ENCODE measurements at places on chromosomes 7 and 10.

DNA sequence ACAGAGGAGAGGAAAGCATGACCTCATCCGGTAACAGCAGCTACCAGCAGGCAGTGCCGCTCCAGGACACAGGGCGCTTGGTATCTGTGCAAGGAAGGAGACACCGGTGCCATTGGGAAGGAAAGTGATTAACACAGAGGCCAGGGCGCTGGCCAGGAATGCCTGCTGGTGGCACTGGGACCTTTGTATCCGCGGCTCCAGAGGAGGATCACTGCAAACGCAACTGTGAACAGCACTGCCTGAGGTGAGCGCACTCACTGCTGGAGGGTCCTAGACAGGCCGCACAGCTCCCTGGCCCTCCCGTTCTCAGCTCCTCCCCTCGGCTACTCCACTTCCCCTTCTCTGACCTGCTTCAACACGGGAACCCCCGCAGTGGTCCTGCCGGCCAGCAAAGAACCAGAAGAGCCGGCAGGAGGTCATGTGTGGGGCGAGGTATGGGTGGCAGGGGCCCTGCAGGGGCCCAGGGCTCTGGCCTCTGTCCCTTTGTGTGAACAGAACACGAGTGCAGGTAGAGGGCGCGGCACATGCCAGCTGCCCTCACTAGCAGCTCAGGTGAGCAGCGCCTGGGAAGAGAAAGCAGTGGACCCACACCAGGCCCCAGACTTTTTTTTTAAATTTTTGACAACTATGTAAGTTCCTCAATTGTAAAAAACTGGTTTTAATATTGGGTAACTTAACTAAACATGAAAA, 107.6 kb downstream of the VIPR2 start:
- DNase-seq, result no peak

- DNase-seq, result no peak
Measured at GRCh38 chr7:17121671-17122070, 176.8 kb upstream of the AHR start.

- peak; percentile 65 for DNase-seq
Measured at GRCh38 chr7:6271060-6271658, 1.3 kb downstream of the CYTH3 start.

DNA sequence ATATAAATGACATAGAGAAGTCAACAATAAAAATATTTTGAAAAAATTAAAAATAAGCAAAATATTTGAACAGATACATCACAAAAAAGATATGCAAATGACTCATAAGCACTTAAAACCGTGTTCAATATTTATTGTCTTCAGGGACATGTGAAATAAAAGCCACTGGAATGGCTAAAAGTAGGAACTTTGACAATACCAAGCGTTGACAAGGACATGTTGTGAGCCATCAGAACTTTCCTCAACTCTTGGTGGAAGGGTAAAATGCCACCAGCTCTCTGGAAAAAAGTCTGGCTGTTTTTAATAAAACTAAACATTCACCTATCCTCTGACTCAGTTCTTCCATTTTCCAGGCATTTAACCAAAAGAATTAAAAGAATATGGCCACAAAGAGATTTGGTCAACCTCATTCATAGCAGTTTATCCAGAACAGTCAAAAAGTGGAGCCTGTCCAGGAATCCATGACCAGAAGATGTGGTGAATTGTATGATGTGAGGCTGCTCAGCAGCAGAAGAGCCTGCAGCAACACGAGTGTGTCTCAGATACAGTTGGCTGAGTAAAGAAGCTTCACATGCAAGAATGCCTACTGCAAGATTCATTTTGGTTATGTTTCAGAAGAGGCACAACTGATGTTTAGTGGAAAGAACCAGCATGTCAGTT, 7.1 kb upstream of the KLF6 start:
- no peak for DNase-seq

DNA sequence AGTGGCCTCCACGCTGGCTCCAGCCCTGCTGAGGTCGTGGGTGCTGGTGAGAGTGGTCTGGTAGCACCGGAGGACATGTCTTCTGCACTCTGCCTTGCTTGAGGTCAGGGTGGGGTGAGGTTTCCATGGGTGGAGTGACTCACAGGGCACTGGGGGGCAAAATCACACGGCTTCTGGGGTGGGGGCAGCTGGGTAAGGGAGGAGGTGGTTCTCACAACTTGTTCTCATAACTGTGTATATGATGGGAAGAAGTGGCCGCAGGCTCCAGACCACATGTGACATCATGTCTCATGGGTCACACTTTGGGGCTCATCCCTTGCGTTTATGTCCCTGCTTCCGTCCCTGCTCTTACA, 884 bp upstream of the PRF1 start:
- no peak for DNase-seq

- no peak for DNase-seq
Measured at GRCh38 chr10:620417-620816, 69.1 kb downstream of the DIP2C start.

DNA sequence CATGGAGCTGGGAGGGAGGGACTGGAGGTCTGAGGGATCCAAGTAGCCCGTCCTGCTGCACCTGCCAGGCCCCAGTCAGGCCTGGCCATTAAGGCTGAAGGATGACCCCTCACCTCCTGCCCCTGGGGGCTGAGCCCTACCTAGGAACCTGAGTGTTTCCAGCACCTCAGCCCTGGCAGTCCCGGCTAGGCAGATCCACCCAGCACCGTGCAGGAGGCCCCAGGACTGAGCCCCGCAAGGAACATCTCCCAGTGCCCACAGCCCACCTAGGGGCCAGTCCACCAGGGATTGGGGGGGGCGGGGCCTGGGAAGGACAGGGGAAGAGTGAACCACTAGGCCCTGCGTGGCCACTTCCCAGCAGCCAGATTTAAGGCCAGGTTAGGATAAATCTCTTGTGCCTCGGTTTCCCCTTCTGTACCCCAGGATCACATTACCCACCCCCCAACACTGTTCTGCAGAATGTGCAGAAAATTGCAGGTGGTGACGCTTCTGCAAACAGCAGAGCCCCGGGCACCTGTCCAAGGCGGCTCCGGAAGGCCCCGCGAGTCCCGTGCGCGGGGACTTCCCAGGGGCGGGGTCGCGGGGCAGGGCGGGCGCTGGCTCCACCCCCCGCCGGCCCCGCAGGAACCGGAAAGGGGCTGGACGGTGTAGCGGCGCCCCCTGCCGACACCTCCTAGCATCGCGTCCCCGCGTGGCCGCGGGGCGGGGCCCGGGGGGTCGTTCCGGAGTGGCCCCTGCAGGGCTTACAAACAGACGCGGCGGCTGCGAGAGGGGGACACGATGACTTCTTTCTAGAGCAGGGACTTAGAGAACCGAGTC, 55.9 kb downstream of the PWWP2B start:
- DNase-seq, result peak; percentile 93

GRCh38 chr7:97390915-97391593, 273.6 kb downstream of the SDHAF3 start:
- DNase-seq, result no peak

GRCh38 chr7:78634093-78634492, 819.4 kb downstream of the MAGI2 start:
- DNase-seq, result no peak

GRCh38 chr7:100484673-100485045, 932 bp downstream of the NYAP1 start:
- DNase-seq, result no peak

- no peak for DNase-seq
Measured at GRCh38 chr7:102089175-102090098, 197.2 kb upstream of the SH2B2 start.

GRCh38 chr7:3243680-3244079, 57.4 kb upstream of the SDK1 start:
- no peak for DNase-seq

DNA sequence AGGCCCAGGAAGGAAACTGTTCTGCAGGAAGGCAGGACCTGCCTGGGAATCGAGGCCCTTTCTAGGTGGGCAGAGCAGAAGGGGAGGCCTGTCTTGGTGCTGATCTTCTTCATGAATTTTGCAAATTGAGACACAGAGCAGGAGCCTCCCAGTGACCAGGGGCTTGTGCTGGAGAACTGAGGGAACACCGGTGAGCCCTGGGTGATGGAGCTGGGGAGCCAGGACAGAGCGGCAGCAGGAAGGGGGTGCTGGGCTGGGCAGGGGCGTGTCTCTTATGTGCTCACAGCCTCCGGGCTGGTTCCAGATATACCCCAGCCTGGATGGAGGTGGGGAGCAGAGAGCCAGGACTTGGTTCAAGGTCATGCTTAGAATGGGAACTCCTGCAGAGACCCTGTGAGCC, 139.9 kb downstream of the C10orf105 start:
- no peak for DNase-seq

DNA sequence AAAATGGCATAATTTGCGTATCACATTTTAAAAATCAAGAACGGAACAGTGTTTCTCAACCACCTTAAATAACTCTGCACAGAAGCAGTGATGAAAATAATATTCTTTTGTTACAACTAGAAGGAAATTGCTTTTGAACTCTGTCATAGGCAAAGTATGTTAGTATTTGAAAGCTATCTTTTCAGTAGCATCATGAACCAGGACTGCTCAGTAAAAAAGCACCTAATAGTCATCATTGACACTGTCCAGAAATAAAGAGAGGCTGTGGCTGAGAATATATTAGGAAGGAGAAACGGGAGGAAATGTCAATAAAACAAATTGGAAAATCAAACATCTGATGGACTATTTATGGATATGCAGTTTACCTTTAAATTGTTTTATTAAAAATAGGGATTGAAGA, 237.2 kb upstream of the AKR1E2 start:
- DNase-seq, result no peak

DNA sequence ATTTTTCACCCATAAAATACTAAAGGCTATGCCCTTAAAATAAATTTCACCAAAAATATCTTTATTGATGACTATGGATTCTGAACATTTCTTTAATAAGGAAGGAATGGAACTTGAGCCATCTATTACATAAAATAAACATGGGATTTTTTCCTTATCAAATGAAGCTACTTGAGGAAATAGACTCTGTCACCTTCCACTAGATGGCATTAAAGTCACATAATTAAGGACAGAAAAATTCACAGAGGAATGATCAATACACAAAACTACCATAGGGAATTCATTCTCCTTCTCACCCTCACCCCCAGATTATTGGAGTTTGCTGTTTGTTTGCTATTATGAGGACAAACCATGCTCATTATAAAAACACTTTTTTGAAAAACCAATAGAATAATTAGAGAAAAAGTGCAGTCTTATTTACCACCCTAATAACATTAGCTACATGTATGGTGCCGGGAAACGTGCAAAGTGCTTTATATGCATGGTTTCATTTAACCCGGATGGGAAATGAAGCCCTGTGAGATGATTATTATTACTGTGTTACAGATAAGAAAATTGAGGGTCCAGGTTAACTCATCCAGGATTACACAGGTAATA, 21.1 kb upstream of the FOXI2 start:
- DNase-seq, result no peak

DNA sequence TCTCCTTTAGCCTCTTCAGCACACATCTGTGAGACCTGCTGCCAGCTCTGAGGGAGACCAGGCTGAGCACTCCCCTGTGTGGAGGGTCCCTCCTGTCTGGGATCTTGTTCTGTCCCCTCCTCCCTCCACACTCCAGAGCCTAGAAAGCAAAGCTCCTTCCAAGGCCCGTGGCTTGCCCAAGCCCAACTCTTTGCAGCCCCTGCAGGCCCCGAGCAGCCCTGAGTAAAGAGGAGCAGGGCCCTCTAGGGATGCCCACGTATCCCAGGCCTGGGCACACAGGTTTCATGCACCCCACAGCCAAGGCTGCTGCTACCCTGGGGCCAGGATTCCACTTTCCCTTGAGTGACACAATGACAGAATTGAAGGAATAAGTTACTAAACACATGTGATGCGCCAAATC, 24.0 kb downstream of the COBL start:
- no peak for DNase-seq

GRCh38 chr7:110076194-110076593, 1014.7 kb upstream of the LRRN3 start:
- no peak for DNase-seq

- no peak for DNase-seq
Measured at GRCh38 chr10:72276421-72277339, 3.0 kb downstream of the DDIT4 start.

- no peak for DNase-seq
Measured at GRCh38 chr10:35937546-35937945, 295.4 kb upstream of the FZD8 start.

DNA sequence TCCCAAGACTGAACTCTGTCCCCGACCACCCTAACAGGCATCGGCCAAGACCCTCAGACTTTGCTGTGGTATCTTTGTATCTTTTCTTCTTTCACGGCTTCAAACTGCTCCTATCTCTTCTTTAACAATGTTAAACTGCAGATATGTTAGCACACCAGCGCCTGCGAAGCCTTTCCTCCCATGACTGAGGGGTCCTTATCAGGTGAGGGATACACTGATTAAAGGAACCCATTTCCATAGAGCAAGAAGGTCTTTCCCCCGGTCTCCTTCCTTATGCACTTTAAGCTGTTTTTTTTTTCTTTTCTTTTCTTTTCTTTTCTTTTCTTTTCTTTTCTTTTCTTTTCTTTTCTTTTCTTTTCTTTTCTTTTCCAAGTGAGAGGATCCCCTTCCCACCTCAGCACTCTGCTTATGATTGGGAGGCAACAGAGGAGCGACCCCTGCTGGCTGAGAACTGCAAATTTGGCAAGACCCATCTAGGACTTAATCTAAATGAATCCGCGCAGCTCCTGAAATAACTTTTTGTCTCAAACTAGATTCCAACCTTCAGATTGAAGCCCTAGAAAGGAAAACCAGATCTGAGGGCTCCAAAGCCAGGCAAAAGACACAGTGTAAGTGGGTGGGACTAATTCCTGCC, 109.9 kb downstream of the ITGB8 start:
- DNase-seq, result no peak

DNA sequence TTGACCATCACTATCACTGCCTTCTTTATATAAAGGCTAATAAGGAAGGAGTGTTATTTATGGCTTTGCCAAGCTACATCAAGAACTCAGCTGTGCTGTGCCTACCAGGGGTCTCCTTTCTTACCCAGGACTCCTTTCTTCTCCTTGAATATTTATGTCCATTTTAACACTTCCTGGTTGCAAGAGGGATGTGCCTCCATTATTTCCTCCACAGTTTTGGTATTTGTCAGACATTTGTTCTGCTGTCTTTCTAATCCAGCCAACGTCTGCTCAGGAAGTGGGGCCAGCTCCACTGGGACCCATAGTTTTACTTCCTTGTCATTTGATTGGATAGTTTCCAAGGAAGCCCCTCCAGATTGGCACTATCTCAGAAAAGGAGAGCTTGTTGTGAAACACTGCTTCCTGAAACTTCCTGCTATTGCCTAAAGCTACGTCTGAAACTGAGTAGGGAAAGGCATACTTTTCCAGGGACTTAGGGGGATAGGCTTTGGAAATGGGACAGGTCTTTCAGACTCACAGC, 6.6 kb upstream of the STRIP2 start:
- no peak for DNase-seq

DNA sequence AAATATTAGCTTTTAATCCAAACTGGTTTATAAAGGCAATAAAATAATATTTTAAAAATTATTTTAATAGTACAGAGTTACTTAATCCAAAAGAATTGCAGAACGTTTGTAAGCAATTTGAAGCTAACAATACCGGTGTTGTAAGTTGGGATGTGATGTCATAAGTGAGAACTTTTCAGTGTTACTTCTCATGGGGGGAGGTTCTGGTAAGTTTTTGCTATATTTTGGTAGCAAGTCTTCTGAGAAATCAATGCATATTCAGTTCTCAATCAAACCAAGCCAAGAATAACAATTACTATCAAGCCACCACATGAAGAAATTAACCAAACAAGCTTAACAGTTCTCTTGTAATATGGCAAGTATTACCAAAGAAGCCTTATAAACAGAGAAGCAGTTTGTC, 147.1 kb upstream of the ASAH2 start:
- DNase-seq, result no peak

- no peak for DNase-seq
Measured at GRCh38 chr7:70775570-70776156, 356.3 kb upstream of the GALNT17 start.
